ENCODE measurements at places on chromosomes 1 and 21.

GRCh38 chr1:196619721-196620120 lies 11.5 kb upstream of the KCNT2 start:
- DNase-seq = no peak

DNA sequence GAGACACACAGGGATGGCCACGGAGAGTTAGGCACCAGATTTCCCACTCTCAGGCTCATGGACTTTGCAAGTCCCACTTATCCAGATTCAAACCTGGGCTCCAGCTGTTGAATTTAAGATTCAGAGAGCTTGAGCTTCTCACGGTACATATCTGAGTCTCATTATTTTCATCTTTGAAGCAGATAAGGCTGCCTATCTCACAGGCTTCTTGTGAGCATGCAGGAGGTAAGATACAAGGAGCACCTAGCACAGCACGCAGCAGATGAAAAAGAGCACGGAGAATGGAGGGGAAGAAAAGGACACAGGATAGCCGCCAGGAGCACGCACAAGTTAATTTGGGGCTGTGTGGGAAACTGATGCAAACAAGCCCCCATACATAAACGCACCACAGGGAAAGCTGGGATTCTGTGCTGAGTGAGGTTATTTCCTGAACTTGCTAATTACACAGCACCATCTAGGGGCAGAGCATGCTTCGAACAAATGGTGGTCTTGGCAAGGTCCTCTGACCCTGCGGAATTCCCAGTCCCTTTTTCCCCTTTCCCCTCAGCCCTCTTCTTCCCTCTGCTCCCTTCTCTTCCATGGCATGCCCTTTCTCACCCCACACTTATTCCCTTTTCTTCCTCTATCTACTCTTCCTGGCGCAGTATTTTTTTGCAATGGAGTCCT lies 134.7 kb upstream of the VANGL1 start:
- DNase-seq = no peak

DNA sequence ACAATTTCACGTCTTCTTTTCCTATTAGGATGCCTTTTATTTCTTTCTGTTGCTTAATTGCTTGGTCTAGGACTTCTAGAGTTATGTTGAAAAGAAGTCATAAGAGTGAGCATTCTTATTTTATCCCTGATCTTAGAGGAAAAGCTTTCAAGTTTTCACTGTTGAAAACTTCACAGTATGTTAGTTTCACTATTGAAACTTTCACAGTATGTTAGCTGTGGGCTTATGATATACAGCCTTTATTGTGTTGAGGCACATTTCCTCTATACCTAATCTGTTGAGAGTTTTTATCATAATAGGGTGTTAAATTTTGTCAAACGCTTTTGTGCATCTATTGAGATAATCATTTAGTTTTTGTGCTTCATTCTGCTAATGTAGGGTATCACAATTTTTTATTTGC lies 227.1 kb downstream of the LHX8 start:
- DNase-seq = no peak

DNA sequence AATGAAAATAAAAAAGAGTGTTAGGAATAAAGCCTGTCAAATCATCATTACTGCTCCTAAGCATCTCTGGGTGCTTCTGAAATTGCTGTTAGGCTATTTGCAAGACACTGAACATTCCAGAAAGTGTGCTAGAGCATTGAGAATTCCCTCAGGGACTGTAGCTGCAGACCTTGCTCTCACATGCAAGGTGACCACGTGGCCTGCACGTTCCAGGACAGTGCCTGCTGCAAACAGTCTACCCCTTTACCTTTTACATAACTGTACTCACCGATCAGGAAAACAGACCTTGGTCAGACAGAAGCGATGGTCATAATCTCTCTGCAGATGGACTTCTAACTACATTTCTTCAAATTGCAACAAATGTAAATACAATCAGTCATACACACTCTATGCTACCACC lies 164.5 kb downstream of the PSMG1 start:
- DNase-seq = no peak

GRCh38 chr1:23417570-23417969 lies 7.0 kb downstream of the TCEA3 start:
- peak; percentile 88 for DNase-seq

DNA sequence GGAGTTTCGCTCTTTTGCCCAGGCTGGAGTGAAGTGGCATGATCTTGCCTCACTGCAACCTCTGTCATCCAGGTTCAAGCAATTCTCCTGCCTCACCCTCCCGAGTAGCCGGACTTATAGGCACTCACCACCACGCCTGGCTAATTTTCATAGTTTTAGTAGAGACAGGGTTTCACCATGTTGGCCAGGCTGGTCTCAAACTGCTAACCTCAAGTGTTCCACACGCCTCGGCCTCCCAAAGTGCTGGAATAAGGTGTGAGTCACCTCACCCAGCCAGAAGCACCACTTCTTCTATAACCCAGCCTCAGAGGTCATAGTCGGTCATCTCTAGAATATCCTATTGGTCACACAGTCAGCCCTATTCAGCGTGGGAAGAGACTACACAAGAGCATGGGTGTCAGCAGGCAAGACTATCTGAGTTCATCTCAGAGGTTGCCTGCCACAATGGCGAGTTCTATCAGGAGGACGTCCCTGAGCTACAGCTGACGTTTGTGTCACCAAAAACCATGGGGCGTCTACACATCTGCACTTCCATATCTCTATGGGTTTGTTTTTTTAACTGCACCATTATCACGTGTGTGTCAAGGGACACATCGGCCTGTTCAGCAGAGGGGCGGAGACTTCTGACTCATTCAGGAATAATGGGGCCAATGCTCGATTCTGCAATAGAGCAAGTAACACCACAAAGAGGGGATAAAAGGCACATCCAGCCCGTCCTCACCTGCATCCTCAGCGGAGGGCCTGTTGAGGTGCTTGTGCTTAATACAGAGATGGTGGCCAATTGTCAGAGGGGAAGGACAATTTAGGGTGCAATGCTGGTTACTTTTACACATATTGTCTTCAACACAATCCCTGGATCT lies 256.3 kb upstream of the IRF2BP2 start:
- peak; percentile 91 for DNase-seq

GRCh38 chr1:235608278-235608677 lies 41.3 kb downstream of the GNG4 start:
- no peak for DNase-seq

DNA sequence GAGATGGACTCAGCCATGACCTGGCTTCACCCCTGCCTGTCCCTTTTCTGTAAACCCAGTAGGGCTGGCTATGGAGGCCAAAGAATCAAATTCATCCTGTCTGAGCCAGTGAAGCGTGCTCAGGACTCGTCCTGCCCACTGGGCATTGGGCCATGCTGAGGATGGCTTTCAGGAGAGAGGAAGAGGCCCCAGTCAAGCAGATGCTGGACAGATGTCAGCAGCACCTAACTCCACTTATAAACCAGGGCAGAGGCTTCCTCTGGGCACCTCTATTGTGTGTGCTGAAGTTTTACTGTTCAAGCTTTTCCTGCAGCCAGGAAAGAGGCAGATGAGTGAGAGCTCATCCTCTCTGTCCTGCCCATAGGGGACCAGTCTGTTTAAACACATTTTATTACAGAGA lies 97.4 kb upstream of the GCLM start:
- no peak for DNase-seq

GRCh38 chr1:168601051-168601450 lies 24.6 kb downstream of the XCL1 start:
- DNase-seq = no peak

- no peak for DNase-seq
Observed at GRCh38 chr1:74971982-74972381, 162.2 kb upstream of the LHX8 start.

DNA sequence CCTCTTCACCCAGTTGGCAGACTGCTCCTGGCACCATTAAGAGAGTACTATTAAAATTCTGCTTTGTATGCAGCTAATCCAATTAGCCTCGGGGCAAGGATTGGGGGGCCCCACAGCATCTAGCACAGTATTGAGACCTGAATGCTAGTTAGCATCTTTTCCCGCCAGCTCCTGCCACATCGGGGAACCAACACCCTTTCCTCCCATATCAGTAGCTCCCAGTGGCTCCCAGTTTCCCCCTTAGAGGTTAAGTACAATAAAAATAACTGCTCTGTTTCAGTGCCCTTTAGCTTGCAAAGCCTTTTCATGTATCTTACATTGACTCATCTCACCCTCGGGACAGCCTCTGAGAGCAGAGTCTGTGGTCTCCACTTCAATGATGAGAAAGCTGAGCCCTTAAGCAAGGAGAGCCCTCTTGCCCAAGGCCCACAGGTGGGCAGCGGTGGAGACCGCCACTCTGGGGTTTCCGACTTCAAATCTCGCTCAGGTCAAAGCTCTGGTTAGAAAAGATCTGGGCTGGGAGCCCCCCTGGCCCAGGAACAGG lies 4.2 kb upstream of the PMVK start:
- no peak for DNase-seq

- no peak for DNase-seq
Observed at GRCh38 chr1:39666772-39667171, 5.1 kb downstream of the NT5C1A start.

- DNase-seq = no peak
Observed at GRCh38 chr21:31475223-31475622, 131.2 kb upstream of the TIAM1 start.

GRCh38 chr21:43362321-43362791 lies 64.6 kb downstream of the SIK1 start:
- DNase-seq = peak; percentile 68

- peak; percentile 71 for DNase-seq
Observed at GRCh38 chr1:98051065-98051675, 130.3 kb upstream of the DPYD start.

GRCh38 chr1:58460469-58460868 lies 86.1 kb downstream of the OMA1 start:
- no peak for DNase-seq

DNA sequence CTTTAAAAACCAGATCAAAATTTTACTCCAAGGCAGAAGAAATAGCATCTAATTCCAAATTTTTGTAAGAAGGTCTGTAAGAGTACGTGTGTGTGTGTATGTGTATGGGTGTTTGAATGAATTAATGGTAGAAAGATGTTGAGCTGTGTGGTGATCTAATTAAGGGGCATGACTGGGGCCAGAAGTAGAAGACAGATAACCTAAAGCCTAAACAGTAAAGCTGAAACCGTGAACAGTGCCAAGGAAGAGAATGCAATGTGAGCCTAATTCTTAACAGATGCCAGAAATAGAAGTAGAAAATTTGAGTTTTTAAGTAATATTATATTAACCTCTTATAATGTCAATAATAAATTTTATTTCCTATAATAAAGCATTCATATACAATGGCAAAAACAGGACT lies 38.2 kb downstream of the BRINP3 start:
- DNase-seq = no peak

Data from adrenal gland (tissue), 19 donors.